ENCODE measurements at places on chromosomes 16 and 17.

DNA sequence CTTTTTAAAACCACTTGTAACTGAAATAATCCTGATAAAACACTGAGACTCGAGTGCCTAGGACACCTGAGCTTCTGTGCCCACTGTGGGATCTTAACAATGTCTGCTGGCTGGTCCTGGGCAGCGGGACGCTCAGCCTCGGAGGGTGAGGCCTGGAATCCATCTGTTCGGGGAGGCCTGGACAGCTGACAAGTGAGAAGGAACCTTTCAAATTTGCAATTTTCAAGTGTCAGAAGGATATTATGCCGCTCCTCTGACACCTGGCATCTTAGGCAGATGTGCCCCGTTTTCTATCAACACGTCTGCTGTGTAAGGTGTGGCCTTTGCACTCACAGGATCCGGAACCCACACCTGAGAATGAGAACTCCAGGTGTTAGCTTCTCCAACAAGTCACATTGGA is 33.1 kb upstream of the C16orf78 start:
- DNase-seq, result no peak

DNA sequence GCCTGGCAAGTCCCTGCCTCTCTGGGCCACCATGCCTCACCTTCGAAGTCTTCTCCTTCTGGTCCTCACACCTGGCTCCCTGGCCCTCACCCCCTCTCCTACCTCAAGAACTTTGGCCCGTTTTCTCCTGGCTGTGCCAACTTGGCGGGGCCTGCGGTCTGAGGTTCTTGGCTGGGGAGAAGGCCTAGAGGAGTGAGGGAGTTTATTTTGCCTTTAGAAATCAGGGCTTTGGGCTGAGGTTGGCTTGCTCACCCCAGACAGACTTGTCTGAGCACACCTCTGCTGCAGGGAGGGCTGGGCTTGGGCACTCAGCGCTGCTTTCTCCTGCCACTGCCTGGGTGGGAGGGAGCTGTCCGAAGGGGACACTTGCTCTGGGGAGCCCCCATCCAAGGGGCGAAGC is 23.3 kb upstream of the TAC4 start:
- no peak for DNase-seq

- peak; percentile 47 for DNase-seq
These were observed 234.9 kb upstream of the CIBAR2 start for GRCh38 chr16:85347213-85347591.

DNA sequence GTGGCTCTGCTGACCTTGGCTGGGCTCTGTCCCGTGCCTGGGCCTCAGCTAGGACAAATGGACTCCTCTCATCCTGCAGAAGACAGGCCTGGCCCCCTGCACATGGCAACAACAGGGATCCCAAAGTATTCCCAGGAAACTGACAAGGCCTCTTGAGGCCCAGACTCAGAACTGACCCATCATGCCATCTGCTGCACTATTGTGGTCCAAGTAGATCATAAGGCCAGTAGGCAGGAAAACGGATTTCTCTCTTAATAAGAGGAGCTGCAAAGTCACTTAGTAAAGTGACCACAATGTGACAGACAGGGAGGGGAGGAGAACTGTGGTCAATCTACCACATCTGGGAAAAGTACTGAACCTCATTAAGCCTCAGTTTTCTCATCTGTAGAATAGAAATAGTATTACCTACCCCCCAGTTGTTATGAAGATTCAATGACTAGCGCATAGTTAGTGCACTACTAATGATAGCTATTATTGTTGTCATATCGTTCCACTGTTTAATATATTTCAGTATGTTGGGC is 62.1 kb upstream of the TNRC6A start:
- no peak for DNase-seq

- no peak for DNase-seq
These were observed 81.1 kb downstream of the FTO start for GRCh38 chr16:53785044-53785443.

GRCh38 chr16:85514598-85515318 is 98.4 kb upstream of the GSE1 start:
- DNase-seq, result no peak

GRCh38 chr17:72150632-72151460 is 30.0 kb downstream of the SOX9 start:
- DNase-seq, result no peak

- peak; percentile 92 for DNase-seq
These were observed 3.2 kb upstream of the DBNDD1 start for GRCh38 chr16:90022209-90023077.

DNA sequence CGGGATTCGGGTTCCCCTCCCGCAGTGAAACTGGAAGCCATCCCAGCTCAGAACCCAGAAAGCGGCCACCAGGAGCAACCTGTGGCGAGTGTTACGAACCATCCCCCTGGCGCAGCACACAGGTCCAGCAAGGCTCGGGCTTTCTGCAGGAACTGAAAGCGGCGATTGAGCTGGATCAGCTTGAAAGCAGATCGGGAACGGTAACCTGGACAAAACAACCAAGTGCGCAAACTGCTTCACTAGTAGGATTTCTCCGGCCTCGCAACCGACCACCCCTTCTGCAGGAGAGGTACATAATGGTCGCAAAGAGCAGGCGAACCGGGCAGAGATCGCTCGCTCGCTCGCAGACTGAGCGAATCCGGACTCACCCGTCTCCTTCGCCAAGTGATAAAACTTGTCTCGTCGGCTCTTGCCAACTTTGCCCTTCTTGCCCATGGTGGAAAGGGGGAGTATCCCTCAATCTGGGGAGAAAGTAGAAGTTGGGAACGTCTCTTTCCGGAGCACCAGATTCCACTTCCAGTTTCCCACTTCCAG is 696 bp upstream of the PSMC5 start:
- no peak for DNase-seq

Data from activated CD4-positive, alpha-beta T cell treated with anti-CD3 and anti-CD28 coated beads for 36 hours (primary cell).